SK-N-SH (cell line): ENCODE measurements at places on chromosomes 2 and 18.

DNA sequence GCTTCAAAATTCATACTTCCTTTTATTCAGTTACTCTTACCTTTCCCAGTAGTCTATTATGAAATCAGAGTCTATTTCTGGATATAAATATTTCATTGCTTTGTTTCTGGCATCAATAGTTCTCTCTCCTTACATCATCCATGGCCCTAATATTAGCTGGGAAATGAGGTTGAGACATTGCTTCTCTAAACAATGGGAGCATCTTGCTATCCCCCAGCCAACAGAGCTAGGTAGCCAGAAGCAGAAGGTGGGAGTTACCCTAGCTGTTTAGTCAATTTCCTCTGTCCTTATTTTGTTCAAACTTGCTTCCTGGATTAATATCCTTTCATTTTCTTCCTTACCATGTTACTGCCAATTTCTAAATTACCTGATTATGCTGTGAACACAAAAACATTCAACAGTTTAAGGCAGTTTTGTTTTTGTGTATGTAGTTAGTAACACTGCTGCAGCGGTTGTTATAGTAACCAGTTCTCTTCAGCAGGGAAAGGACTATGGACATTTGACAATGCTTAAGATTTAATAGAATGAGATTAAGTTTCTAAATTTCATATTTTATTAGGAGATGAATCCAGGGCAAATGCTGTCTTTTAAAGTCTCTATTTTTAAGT, 160.5 kb upstream of the KCNJ3 start:
- DNase-seq: no peak

GRCh38 chr18:25896956-25897355, 193.5 kb downstream of the SS18 start:
- DNase-seq: no peak

DNA sequence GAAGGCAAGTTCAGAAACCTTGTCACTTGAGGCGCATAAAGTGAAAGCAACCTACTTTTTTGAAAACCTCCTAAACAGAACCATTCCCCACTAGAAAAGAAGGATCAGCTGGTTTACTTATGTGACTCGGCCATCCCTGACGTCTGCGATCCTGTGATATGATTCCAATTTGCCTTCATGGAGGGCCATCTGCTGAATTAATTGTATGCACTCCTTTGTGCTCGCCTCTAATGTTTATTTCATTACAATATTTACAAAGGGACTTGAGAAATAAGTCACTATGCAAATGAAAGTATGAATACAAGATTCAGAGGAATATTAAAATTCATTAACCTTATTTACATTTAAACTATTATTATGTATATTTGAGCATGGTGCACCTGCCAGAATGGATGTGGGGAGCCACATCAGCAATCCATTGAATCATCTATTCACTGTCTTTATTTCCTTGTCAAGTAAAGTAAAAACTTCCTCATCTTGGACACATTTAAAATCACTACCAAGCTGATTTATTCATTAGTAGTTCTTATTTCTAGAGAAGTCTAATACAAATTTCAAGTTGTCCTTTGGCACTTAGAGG, 96.5 kb downstream of the RBM43 start:
- DNase-seq: no peak

- no peak for DNase-seq
Observed at GRCh38 chr2:105258835-105259350, 17.4 kb downstream of the GPR45 start.

GRCh38 chr2:30262716-30263309, 31.5 kb downstream of the LBH start:
- DNase-seq: no peak

DNA sequence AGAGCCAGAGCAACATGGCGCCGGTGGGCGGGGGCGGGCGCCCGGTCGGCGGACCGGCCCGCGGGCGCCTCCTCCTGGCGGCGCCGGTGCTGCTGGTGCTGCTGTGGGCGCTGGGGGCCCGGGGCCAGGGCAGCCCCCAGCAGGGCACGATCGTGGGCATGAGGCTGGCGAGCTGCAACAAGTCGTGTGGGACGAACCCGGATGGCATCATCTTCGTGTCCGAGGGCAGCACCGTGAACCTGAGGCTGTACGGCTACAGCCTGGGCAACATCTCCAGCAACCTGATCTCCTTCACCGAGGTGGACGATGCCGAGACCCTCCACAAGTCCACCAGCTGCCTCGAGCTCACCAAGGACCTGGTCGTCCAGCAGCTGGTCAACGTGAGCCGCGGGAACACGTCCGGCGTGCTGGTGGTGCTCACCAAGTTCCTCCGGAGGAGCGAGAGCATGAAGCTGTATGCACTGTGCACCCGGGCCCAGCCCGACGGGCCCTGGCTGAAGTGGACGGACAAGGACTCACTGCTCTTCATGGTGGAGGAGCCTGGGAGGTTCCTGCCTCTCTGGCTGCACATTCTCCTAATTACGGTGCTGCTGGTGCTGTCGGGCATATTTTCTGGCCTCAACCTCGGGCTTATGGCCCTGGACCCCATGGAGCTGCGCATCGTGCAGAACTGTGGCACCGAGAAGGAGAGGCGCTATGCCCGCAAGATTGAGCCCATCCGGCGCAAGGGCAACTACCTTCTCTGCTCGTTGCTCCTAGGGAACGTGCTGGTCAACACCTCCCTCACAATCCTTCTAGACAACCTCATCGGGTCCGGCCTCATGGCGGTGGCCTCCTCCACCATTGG, 507 bp downstream of the CNNM4 start:
- no peak for DNase-seq

DNA sequence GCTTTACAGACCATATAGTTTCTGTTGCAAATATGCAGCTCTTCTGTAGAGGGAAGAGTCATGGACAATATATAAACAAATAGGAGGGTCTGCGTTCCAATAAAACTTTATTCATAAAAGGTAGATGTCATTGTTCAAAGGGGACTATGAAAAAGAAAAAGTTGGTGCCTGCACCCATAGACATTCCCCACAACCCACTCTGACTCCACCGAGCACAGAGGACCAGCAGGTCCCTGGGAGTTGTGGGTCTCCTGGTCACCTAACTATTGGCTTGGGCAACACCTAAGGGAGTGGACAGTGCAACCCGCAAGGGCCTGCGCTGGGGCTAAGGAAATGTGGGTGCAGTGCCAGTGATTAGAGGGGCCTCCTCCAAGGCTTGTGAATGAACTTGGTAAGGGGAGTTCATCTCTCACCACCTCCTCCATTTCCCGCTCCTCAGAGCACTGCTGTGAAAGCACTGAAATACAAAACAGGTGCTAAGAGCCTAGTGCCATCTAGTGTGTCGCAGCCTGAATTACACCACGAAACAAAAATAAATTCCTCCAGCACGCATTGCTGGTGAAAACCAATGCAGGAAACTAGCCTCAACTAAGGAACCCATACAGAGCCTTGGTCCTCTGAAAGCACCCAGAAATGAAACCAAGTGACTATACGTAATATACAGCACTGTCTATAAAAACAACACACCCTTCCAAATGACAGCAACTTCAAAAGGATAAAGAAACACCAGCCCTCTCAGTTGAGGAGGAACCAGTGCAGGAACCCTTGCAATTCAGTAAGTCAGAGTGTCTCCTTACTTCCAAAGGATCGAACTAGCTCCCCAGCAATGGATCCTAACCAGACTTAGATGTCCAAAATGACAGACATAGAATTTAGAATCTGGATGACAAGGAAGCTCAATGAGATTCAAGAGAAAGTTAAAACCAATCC, 166.6 kb downstream of the RNF144A start:
- DNase-seq: no peak

DNA sequence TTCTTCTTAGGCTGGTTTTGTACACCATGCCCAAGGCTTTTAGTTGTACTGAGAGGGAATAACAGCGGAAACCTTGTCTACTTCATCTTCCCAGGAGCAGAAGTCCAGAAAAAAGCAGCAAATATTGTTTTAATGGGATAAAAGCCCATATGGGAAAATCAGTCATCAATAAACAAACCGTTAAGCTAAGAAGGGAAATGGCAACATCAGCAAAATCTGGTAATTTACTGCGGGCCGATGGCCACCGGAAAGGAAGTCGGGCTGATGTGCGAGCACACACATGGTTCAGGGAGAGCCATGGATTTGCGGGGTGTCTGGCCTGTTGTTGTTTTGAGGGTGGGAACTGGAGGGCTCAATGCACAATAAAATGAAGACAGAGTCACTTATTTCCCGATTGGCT, 300.7 kb upstream of the RAB6C start:
- DNase-seq: no peak

DNA sequence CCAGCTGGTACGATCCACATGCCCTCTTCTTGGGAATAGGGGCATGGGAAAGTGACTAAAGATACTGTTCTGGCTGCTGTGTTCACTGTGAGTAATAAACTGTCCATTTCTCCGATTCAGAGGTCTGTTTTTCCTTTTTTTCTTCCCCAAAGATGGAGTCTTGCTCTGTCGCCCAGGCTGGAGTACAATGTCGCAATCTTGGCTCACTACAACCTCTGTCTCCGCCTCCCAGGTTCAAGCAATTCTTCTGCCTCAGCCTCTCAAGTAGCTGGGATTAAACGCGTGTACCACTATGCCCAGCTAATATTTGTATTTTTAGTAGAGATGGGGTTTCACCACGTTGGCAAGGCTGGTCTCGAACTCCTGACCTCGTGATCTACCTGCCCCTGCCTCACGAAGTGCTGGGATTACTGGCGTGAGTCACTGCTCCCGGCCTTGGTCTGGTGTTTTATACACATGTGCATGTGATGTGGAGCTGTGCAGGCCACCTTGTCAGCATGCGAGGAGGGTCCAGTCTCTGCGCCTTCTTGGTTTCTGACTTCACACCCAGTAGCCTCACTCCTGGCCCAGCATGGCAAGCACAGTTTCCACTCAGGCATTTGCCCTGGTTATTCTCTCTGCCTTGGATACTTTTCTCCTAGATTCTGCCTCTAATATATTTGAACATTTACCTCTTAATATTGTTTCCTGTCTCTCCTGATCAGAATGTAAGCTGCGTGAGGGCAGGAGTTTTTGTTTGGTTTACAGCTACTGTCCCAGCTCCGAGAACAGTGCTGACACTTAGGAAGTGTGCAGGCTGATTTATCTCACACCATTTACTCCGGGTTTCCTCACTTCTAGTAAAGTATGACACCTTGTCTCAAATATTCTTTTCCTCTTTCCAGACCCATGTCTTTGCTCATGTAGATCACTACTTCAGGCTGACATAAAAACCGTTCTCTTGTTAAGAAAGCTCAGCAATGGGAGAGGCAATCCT, 19.7 kb downstream of the PTPN18 start:
- DNase-seq: no peak

GRCh38 chr2:21924640-21925285, 801.0 kb downstream of the TDRD15 start:
- DNase-seq: no peak

GRCh38 chr2:75311993-75312392, 112.7 kb upstream of the TACR1 start:
- peak; percentile 9 for DNase-seq

DNA sequence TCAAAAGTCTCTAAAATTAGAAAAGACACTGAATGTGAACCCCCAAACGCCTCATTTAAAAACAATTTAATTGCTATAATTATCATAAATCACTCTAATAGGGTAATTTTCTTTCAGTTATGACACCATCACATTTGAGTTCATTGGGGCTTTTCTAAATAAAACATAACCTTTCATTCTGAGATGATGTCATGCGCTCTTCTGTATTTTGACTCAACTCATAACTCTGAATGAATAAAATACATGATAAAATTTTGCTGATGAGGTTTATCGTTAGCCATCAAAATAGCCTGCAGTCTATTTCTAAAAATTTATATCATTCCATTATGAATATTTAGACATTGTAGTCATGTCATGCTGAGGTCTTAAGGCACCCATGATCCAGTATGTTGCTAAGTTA, 1099.7 kb downstream of the SUCLG1 start:
- no peak for DNase-seq

- DNase-seq: no peak
Observed at GRCh38 chr18:33232318-33232626, 208.2 kb downstream of the CCDC178 start.

DNA sequence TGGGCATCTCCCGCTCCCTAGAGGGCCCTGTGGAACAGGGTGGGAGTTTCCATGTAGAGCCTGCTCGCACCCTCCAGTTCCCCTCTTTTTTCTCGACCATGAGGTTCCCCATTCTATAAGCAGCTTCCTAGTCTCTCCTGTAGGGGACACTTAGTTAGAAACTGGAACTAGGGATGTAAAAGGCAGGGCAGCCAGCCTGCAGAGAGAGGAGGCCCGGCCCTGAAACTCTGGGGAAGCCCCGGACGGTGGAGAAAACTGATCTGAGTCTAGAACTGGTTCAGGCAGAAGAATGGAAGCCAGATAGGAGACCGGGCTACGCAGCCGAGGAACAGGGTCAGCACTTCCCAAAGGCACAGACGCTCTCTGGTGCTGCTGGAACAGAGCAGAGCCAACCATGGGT, 51.6 kb upstream of the ATG16L1 start:
- no peak for DNase-seq

GRCh38 chr2:54041135-54041534, 70.3 kb upstream of the PSME4 start:
- no peak for DNase-seq

GRCh38 chr2:238132463-238133450, 5.7 kb upstream of the KLHL30 start:
- no peak for DNase-seq

- DNase-seq: no peak
Observed at GRCh38 chr2:135909976-135910375, 33.7 kb upstream of the MCM6 start.

- no peak for DNase-seq
Observed at GRCh38 chr2:179562330-179562885, 297.8 kb upstream of the SESTD1 start.

GRCh38 chr2:169705927-169706326, 11.7 kb downstream of the PHOSPHO2 start:
- DNase-seq: no peak

- DNase-seq: no peak
Observed at GRCh38 chr18:70457788-70458187, 168.9 kb downstream of the SOCS6 start.

DNA sequence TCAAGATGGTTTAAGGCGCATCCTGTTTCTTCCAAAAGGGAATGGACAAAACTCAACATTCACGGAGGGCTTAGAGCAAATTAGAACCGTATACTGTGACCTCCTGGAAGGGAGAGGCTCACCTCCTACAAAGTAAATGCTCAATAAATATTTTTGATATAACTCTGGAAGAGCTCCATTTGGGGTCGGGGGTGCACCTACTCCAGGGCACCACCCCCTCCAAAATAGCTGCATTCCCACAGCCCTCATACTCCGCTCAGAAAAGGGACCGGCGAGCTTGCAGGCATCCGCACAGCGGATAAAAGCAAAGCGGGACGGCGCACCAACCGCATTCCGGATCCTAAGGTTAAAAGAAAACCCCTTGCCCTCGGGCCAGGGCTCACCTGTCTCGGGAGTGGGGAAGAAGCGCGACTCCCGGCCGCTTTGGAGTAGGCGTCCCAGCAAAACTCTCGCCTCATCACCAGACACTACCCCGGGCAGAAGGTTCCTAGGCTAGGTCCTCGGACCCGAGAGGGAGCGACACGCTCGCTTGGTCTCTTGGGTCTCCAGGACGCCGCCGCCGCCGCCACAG, 378 bp downstream of the WDPCP start:
- DNase-seq: no peak

- no peak for DNase-seq
Observed at GRCh38 chr2:98882971-98883779, 52.9 kb downstream of the CRACDL start.
